Cardiac ventricle fibroblast (primary cell): ENCODE measurements at places on chromosomes 2 and 18. TPM values are rescaled to one million over a fixed set of nuclear protein-coding genes. Genes with fewer than 3 reads are reported as not detected.

The PMAIP1 gene
- 0.69 and 1.5 TPM in 2 replicates for total RNA-seq

The UGT1A1 gene
- not detected in 2 replicates for total RNA-seq

The PCARE gene
- total RNA-seq: not detected in 2 replicates

The CERKL gene
- not detected in 2 replicates for total RNA-seq

The ECEL1 gene
- not detected in 2 replicates for total RNA-seq
